ENCODE measurements at places on chromosomes 3 and 15.

GRCh38 chr3:171101982-171102641 is 75.6 kb upstream of the SLC2A2 start:
- DNase-seq = no peak

DNA sequence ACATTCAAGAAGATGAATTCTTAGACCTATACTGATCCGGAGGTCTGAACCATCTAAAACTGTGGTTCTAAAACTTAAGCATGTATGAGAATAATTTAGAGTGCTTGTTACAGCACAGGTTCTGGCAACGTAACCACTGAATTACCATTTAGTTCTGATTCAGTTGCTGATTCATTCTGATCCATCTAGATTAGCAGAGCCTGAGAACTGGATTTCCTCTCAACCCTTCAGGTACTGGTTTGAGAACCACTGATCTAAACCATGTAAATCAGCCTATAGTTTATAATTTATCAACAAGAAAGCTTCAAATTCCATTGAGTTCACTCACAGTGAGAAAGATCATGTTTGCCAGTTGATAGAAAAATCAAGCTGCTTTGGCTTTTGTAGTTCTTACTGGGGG is 1001.1 kb upstream of the EPHA6 start:
- no peak for DNase-seq

DNA sequence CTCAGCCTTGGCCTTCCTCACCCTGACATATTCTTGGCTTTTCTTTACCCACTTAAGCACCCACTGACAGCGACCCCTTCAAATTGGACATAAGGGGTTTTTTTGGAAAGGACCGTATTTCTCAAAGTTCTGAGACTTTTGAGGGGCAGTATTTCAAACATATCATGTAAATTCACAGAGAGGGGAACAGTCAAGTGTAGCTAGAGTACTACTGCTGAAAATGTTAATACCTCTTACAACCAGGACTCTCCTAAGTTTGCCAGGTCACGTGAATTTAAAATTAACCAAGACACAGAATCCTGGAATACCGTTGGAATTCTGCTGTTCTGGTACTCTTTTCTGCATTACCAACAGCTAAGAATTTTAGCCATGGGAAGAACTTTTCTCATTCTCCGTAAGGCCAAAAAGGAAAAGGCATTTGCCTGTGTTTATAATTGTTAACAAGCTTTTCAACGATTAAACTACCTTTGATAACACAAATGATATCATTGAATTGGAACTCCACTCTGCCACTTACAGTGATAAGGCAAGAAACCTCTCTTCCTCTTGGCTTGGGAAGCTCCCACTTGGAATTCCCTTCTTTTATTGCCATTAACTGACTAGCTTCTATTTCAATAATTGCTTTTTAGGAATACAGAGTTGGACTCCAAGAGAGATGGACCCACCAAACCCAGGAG is 597 bp upstream of the GBE1 start:
- DNase-seq = no peak

- DNase-seq = no peak
Observed at GRCh38 chr15:48313216-48313615, 18.0 kb upstream of the DUT start.

All from liver (tissue), 10 donors.